Stimulated activated CD8-positive, alpha-beta memory T cell treated with anti-CD3 and anti-CD28 coated beads, Interleukin-15, amount 100 ng/mL, for 4 hours (primary cell): ENCODE measurements at places on chromosomes 2 and 18.
A peak's percentile ranks its signal among the peaks of the same experiment; 100 is the strongest.

GRCh38 chr2:47282621-47283272, 120.2 kb upstream of the MSH2 start:
- no peak for DNase-seq

- peak; percentile 2 for DNase-seq
Measured at GRCh38 chr18:44507729-44508325, 172.9 kb upstream of the SETBP1 start.

DNA sequence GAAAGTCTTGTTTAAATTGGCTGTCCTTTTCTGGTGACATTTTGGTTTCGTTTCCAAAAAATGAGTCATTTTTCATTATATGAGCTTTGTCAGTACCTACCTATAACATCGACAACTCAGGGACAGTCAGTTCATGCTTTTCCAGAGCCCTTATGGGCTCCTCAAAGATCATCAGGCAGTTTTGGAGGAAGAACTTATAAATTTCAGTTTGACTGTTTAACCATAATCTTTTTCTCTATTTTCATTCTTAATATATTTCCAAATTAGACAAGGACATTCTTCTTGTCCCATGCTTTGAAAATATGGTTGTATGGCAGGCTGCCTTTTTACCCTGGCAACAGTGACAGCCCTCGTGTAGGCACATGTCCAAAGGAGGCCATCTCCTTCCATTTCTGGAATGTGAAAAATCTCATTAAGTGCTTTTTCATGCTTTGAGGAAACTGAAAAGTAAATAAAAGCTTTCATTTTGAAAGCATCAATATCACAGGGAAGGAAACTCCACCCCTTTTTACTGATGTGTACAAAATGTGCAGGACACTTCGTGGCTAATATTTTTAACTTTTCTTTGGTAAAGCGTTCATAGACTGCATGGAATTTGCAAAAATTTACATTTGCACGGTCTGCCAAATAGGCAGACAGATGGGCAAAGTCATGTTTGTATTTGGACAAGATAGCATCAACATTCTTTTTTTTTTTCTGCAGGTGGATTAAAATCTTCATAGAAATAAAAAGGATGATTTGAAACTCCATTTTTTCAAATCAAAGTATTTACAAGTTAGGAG, 7.2 kb upstream of the PROC start:
- no peak for DNase-seq

DNA sequence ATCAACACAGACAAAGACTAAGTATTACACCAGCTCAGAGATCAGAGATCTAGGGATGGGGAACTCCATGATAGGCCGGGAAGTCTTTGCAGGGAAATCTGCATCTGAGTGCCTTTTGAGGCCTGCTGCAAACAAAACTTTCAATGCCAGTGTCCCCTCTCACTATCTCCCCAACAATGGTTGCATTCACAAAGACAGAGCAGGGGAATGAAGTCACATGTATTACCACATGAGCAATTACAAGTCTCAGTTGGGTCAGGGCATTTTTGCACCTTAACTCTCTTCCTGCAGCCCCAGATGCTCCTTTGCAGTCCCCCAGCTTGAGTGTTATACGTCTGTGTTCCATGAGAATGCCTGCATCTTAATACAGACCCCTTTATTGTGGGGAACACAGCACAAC, 1.8 kb upstream of the RNF144A start:
- no peak for DNase-seq

GRCh38 chr2:239590276-239590675, 189.5 kb upstream of the HDAC4 start:
- DNase-seq: no peak

- DNase-seq: no peak
Measured at GRCh38 chr2:119136093-119136492, 22.5 kb downstream of the C1QL2 start.

GRCh38 chr2:217797661-217798069, 205.1 kb downstream of the TNS1 start:
- DNase-seq: no peak

DNA sequence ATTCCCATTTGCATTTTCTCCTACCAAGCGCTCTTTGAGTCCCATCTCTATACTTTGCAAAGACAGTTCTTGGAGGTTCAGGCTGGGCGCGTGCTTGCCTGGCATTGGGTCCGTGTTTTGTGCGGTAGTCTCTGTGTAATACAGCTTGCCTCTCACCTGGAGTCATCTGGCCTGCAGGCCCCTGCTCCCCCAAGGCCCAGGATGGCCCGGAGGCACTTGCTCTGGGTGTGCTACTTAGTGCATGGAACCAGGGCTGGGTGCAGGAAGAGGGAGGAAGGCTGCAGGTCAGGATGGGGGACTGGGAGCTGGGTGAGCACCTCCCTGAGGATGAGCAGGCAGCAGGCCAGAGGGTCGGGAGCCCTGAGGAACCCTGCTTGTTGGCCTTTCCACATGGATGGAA, 220.9 kb downstream of the LDLRAD4 start:
- DNase-seq: no peak

GRCh38 chr2:133591164-133591563, 22.9 kb upstream of the NCKAP5 start:
- no peak for DNase-seq

GRCh38 chr2:201984800-201985525, 48.7 kb upstream of the FZD7 start:
- DNase-seq: no peak

DNA sequence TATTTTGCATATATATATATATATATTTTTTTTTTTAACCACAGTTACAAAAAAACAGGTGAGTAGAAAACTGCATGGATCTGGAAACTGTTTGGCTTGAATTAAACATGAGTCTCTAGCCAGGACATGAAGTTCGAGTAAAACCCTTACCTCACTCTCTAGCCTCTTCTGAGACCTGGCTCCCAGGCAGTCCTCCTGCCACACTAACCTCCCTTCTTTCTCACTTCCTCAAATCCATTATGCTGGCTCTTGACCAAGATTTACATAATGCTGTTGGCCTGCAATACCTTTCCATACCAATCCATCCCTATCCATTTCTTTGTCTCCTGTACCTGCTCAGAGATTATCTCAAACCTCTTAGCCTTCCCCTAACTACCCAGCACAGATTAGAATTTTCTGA, 34.0 kb downstream of the PIGN start:
- no peak for DNase-seq

- DNase-seq: no peak
Measured at GRCh38 chr2:75616933-75617332, 29.6 kb upstream of the MRPL19 start.

GRCh38 chr18:48228301-48228715, 180.9 kb downstream of the ZBTB7C start:
- no peak for DNase-seq

GRCh38 chr18:79964330-79965118, at the start of gene HSBP1L1:
HSBP1L1 (plus strand) TSS chr18:79964643; CDS start chr18:79964736, 93 bp downstream.
- DNase-seq: no peak

DNA sequence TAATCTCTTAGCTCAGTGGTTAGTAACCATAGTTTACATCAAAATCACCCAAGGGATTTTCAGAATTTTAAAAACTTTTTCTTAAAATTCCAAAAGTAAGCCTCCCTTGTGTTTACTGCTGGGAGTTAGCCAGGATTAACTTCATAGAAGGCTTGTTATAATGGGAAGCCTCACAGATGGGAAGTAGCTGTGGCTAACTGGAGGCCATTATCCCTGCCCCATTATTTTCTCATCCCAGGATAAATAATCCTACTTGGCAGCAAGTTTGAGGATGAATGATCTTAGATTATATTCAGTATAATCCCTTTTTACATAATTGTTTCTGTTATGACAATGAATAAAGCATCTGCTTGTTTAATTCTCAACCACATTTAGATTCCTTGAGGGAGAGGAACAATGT, 25.5 kb downstream of the PLEK start:
- no peak for DNase-seq

- no peak for DNase-seq
Measured at GRCh38 chr2:59084326-59084725, 843.2 kb upstream of the FANCL start.

DNA sequence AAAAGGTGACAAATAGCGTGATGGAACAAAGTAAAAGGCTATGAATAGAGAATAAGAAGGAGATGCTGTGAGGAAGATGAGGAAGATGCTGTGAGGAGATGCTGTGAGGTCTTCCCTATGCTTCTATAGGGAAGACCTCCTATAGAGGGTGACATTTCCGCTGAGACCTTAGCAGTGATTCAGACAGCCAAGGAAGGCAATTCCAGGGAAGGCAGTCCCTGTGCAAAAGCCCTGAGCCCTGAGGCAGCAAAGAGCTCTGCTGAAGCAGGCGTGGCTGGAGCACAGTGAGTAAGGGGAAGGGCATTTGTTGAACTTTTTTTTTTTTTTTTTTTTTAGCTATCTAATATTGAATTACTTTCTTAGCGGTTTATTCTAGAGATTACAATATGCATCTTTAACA, 142.7 kb upstream of the FOSL2 start:
- DNase-seq: no peak

- no peak for DNase-seq
Measured at GRCh38 chr2:58502931-58503330, 261.8 kb upstream of the FANCL start.

GRCh38 chr2:124610141-124610540, 585.1 kb downstream of the CNTNAP5 start:
- no peak for DNase-seq
